Activated CD8-positive, alpha-beta memory T cell treated with anti-CD3 and anti-CD28 coated beads for 36 hours (primary cell): ENCODE measurements at places on chromosomes 16 and 17. TPM values are rescaled to one million over a fixed set of nuclear protein-coding genes. Genes with fewer than 3 reads are reported as not detected.

Gene TBC1D3G
- total RNA-seq: not detected

Gene RAPGEFL1
- total RNA-seq: 5.1 TPM

Gene YWHAE
- 609 TPM for total RNA-seq

Gene TNP2
- not detected for total RNA-seq

Gene EVI2A
- total RNA-seq: 37.7 TPM

Gene DOC2B
- total RNA-seq: 0.13 TPM

Gene VWA3A
- total RNA-seq: not detected

Gene CA7
- not detected for total RNA-seq

Gene CORO1A
- total RNA-seq: 991 TPM

Gene GPR179
- 0.30 TPM for total RNA-seq

Gene KRTAP4-4
- not detected for total RNA-seq

Gene PTX4
- not detected for total RNA-seq

Gene CES4A
- total RNA-seq: 5.2 TPM
